ENCODE measurements at places on chromosomes 16 and 17. TPM values are rescaled to one million over a fixed set of nuclear protein-coding genes. Genes with fewer than 3 reads are reported as not detected.
A peak's percentile ranks its signal among the peaks of the same experiment; 100 is the strongest.

DNA sequence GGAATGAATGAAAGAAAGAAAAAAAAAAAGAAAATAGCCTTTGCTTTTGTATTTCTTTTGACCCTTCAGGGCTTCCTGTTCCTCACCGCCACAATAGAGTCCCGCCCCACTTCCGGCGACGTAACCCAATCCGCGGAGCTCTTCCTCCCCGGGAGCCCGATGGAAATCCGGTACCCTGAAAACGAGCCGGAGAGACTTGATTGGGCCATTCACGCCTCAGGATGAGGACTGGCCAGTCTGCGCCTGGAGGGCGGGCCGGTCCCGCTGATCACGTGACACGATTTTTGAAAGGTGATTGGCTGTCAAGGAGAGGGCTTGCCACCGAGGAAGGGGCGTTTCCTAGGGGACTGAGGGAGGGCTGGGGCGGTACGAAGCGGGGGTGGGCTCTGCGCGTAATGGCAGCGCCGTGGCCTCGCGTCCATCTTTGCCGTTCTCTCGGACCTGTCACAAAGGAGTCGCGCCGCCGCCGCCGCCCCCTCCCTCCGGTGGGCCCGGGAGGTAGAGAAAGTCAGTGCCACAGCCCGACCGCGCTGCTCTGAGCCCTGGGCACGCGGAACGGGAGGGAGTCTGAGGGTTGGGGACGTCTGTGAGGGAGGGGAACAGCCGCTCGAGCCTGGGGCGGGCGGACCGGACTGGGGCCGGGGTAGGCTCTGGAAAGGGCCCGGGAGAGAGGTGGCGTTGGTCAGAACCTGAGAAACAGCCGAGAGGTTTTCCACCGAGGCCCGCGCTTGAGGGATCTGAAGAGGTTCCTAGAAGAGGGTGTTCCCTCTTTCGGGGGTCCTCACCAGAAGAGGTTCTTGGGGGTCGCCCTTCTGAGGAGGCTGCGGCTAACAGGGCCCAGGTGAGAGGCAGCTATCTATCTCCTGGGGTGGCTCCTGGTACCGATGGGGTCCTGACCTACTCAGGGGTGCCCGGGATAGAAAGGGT, at the start of the genes PSME3IP1 and RSPRY1:
Gene PSME3IP1 (minus strand): TSS at position 95 of the 927 bp plus-strand sequence. CDS start 12,185 bp downstream, outside the sequence.
Gene RSPRY1 (plus strand): TSS at position 385 of the 927 bp plus-strand sequence. CDS start 18,330 bp downstream, outside the sequence.
- peak; percentile 99 for DNase-seq

GRCh38 chr17:6796017-6796886, 20.2 kb downstream of the FBXO39 start:
- no peak for DNase-seq

DNA sequence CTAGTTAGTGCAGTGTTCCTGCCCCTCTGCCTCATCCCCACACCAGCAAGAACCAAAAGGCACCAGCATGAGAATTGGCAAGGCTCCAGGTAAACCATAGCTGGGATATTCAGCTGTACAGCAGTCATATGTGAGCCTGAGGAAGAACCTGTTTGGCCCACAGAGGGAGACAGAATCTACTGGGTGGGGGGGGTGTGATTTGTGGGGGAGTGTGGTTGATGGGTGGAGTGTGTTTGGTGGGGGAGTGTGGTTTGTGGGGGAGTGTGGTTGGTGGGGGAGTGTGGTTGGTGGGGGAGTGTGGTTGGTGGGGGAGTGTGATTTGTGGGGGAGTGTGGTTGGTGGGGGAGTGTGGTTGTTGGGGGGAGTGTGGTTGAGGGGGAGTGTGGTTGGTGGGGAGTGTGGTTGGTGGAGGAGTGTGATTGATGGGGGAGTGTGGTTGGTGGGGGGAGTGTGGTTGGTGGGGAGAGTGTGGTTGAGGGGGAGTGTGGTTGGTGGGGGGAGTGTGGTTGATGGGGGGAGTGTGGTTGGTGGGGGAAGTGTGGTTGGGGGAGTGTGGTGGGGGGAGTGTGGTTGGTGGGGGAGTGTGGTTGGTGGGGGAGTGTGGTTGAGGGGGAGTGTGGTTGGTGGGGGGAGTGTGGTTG, 19.5 kb downstream of the MINK1 start:
- DNase-seq, result peak; percentile 37

SLX1B gene
- total RNA-seq, result 33.4 TPM

- no peak for DNase-seq
Observed at GRCh38 chr17:67517325-67517724, 140.2 kb downstream of the PITPNC1 start.

- DNase-seq, result peak; percentile 29
Observed at GRCh38 chr17:57396511-57396921, 140.2 kb downstream of the MSI2 start.

RAD51D gene
- 17.3 TPM for total RNA-seq

HID1 gene
- total RNA-seq, result 54.8 TPM

GRCh38 chr17:1072551-1072961, 75.6 kb downstream of the TIMM22 start:
- DNase-seq, result no peak

- DNase-seq, result no peak
Observed at GRCh38 chr16:66619534-66620428, 15.3 kb downstream of the CMTM3 start.

DNA sequence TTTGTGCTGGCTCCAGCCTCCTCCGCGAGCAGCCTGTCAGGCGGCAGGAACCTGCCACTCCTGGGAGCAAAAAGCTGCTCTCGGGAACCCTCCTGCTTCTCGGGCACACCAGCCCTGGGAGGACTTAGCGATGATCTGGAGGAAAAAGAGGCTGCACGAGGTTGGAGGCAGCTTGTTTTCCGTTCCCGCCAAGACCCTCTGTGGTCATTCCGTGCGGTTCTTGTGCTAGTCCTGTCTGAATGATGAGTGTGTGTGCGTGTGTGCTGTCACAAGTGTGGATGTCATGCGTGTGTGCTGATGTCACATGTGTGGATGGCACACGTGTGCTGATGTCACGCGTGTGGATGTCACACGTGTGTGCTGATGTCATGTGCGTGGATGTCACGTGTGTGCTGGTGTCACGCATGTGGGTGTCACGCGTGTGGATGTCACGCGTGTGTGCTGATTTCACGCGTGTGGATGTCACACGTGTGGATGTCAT, 150.0 kb downstream of the NPIPB11 start:
- DNase-seq, result no peak

GRCh38 chr16:71311553-71312158, 22.5 kb upstream of the CMTR2 start:
- no peak for DNase-seq

- no peak for DNase-seq
Observed at GRCh38 chr16:10761373-10761772, 17.7 kb downstream of the NUBP1 start.
